NCI-H1092 treated with DMSO at 0.1 percent for 48 hours (cell line): ENCODE measurements at places on chromosomes 3 and 15.

DNA sequence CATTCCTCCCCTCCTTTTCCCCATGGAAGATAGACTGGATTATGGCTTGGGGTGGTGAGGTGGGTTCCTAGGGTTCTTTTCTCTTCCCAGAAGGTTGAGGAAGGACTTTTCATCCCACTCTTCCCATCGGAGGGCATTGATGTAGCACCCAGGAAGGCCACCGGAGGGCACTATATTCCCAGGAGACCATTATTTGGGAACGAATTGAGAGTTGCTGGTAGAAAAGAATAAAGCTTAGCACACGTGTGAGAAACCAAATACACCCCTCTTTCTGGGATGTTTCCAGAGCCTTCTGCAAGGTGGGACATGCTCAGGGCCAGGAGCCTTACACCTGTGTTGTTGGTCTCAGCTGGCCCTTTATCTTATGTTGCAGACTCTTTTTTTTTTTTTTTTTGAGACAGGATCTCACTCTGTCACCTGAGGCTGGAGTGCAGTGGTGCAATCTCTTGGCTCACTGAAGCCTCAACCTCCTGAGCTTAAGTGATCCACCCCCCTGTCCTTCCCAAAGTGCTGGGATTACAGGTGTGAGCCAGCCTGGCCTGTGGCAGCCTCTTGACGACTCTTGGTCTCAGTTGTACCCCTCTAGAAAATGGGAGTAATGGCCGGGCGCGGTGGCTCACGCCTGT is 6.3 kb upstream of the CDC25A start:
- peak; percentile 53 for DNase-seq

GRCh38 chr3:183128709-183129108 is 29.4 kb upstream of the MCCC1 start:
- no peak for DNase-seq

- DNase-seq = no peak
These were observed 36.0 kb downstream of the LEO1 start for GRCh38 chr15:51935466-51936104.

DNA sequence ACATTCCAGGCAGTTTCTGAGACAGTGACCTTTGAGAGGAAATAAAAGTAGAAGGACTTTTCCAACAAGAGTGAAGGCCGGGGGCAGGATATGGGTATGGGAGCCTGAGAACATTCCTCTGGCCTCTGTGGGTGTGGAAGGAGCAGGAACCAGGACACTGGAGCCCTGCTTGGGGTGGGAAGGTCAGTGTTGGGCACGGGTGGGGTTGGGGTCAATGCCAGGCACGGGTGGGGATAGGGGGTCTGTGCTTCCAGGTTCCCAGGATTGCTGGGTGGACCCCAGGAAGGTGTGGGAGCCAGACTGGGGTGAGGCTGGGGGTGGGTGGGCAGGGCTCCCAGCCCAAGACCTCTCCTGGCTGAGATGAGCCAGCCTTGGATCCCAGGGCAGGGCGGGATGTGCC is 163.5 kb downstream of the NSMCE3 start:
- no peak for DNase-seq

DNA sequence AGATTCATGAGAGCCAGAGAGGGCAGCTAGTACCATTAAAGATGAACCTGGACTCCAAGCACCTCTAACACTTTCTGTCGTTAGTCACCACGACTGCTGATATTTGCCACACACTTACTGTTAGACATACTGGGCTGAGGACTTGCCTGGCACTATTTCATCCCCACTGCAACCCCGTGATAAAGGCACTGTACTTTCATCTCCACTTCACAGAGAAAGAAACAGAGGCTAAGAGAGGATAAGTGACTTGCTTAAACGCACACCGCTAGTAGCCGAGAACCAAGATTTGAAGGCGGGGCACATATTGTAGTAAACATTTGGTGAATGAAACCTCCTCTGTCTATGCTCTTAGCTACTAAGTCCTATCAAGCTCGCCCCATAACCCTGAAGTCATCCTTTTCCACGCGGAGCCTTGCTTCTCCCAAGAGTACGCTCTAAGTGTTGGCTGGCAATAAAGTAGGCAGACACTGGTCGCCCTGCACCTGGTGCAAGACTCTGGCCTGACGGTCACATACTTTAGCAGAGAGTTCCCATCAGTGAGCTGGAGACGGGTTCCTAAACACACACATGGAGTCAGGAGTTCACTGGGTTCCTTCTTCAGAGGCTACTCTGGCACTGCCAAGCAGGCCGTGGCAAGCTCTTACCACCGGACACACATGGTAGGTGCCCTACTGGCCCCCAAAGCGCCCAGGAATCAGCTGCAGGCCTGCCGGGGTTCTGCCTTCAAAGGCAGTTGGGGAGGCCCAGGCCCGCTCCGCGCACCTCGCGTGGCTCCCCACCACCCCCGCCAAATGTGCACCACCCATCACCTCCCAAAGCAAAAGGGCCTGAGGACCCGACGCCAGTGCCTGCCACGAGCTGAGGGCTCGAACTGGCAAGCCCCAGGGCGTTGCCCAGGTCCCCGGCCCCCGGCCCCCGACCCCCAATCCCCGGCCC is 951 bp downstream of the POMGNT2 start:
- no peak for DNase-seq

- no peak for DNase-seq
These were observed 1059.2 kb downstream of the ZPLD1 start for GRCh38 chr3:103494011-103494410.

GRCh38 chr3:196175722-196176121 is 35.5 kb downstream of the ZDHHC19 start:
- DNase-seq = no peak

- DNase-seq = peak; percentile 8
These were observed 30.2 kb downstream of the RNU5B-1 start for GRCh38 chr15:65334586-65335231.

DNA sequence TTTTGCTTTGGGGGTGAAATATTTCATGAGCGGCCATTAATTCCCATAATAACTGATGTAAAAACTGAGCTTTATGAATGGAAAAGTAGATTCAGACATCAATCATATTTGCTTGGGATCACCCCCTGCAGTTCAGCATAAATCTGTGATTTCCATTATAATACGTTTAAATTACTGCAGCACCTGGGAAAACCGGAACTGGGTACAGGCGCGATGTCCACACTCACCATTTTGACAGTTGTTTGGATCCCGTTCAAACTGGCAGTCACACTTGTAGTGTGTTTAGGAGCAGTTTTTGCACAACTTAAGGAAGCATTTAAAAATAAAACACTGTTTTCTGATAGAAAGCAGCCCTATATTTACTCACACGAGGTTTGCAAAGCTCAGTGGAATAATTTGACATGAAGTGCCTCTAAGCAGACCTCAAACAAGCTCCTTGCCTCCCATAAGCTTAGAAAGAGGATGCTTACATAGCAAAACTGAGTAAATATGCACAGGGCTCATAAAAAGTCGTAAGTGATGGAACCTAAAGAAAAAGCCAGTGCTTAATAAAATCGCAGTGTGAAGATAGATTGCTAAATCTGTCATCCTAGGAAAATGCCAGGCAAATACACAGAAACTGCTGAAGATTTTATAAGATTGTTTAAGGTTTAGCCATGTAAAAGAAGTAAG is 377.6 kb downstream of the PTPRG start:
- peak; percentile 25 for DNase-seq

DNA sequence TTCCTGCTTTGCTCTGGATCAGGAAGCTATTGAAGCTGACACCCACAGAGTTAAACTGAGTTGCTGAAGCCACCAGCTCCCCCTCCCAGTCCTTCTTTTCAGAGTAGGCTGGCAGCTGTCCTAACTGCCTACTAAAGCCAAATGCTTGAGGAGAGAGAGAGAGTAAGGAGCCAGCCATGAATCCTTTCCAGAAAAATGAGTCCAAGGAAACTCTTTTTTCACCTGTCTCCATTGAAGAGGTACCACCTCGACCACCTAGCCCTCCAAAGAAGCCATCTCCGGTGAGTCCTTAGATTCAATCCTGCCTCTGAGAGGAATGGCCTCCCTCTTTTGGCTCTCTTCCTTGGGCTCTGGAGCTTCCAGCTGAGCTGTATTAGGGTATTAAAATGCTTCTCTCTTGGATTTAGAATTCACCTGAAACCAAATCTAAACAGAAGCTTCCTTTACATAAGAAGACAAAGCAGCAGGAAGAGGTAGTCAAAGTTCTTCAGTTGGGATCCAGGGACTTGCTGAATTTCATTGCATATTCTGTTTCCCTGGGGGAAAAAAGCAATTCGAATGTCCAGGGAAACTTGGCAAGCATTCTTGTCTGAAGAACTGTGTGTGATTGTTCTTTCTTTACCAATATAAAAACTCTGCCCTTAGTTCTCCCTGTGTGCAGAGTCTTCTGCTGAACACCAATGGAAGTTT is at the start of gene SLC15A2:
TSS of gene SLC15A2 (plus strand) at position 101 of the 690 bp plus-strand sequence. CDS start at position 177, 76 bp downstream.
- no peak for DNase-seq

DNA sequence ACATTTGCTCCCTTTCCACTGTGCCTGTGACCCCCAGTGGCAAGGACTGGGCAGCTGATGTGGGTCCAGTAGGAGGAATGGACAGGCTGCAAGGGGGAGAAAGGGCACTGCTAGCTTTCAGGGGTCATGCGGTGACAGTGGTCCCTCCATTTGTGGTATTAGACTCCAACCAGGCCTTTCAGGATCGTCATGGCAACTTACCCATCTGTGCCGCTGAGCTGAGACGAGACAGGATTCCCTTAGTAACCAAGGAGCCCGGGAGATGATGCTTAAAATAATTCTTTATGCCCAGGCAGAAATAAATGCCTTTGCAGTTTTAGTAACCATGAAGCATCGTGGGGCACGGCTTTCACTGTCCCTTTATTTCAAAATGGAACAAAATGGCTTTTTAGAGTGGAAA is 15.9 kb upstream of the MRPL3 start:
- DNase-seq = no peak

DNA sequence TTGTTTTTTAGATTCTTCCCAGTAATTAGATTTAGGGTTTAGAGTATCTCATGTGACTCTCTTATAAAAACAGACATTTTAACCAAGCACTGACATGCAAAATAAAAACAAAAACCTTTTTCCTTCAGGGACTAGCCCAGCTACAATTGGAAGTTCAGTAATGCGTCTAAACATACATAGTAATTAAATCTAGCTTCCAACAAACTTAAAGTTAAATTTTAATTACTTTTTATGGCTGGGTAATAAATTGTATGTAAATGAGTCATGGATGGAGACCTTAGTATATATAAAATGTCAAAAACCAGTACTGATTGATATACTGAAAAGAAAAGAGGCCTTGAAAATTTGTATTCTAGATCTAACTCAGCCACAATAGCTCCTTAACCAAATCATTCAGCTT is 43.6 kb upstream of the AP4E1 start:
- no peak for DNase-seq

DNA sequence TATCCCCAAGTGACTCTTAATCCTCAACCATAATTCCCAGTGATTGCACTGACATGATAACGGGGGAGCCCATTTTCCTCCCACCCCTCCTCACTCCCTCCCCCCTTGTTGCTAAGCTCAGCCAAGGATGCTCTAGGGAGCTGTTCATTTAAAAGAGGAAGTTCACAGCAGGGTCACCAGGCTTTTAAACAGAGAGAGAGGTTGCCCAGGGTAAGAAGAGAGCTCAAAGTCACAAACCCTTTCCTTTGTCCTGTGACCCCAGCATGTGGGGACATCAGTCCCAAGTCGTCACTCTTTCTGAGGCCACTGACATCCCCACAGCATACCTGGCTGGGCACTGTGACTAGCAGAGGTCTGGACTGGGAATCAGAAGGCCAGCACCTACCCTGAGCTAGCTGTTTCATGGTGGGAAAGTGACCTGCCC is 144.1 kb downstream of the RORA start:
- peak; percentile 80 for DNase-seq

GRCh38 chr3:194310060-194310835 is 40.9 kb downstream of the CPN2 start:
- DNase-seq = no peak

DNA sequence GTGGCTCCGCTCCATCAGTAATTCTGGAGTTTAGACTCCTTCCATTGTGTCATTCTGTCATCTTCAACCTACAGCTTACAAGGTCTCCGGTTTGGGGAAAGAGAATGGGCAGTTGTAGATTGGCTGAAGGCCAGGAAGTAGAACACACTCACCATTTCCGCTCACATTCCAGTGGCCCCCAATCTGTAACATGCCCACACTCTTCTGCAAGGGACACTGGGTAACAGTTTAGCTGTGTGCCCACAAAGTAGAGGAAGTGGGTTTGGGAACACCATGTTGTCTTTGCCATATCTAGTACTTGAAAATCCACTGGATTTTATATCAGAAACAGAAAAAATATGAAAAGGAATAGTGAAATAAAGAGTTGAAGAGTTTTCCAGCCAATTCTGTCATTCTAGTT is 153.5 kb downstream of the SV2B start:
- DNase-seq = no peak

- DNase-seq = no peak
These were observed 30.5 kb downstream of the CD47 start for GRCh38 chr3:108060331-108060730.

GRCh38 chr3:75260-75659 is 121.3 kb upstream of the CHL1 start:
- no peak for DNase-seq

DNA sequence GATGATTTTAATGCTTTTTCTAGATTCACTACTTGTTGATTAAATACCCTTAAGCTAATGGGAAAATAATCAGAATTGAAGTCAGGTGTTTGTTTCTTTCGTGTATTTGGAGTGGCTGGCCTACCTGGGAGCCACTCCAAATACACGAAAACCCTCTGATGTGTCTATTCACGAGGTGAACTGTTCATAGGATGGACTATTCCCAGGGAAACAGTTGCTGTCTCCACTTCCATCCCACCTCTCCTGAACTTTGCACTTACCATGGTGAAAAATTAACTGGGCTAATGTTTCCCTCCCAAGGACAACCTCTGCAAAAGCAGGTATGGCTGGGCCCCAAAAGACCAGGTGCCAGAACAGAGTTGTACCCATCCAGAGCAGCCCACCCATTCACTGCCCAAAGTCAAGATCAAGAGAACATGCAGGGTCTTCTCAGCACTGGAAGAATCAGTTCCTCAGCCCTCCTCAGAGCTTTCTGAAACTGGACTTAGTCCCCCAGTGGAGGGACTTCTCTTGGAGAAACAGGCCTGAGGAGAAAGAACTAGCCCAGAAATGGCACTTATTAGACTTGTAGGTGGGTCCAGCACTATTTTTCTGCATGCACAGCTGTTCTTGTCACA is 2.9 kb upstream of the SMAD3 start:
- DNase-seq = no peak

DNA sequence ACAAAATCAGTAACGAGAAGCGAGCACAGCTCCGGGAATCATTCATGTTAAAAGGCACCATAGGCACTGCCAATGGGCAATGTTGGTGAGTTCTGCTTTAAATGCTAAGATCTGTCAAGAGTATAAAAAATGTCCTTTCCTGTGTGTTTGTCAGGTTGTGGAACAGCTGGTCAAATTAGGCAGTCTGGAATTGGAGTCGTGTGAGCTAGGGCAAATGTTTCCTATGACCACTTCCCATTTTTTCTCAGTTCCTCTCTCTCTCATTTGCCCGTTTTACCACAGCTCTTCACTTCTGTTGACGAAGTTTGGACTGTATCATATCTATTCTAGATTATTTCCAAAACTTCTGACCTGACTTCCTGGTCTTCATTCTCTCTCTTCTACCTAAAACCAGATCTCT is 60.8 kb upstream of the GOLIM4 start:
- DNase-seq = no peak

GRCh38 chr15:99324082-99324620 is 72.9 kb downstream of the LRRC28 start:
- DNase-seq = no peak
